Muscle of arm (tissue), 14 donors: ENCODE measurements at places on chromosomes 2 and 18. TPM values are rescaled to one million over a fixed set of nuclear protein-coding genes. Genes with fewer than 3 reads are reported as not detected.

GPR39 gene
- polyA plus RNA-seq: 0.21 TPM

MATN3 gene
- polyA plus RNA-seq: 1.0 TPM

TBR1 gene
- 0.04 TPM for polyA plus RNA-seq

PUM2 gene
- polyA plus RNA-seq: not detected

KLHL41 gene
- polyA plus RNA-seq: 4,505 TPM

IL1R2 gene
- not detected for polyA plus RNA-seq

ACKR3 gene
- not detected for polyA plus RNA-seq

RAX gene
- polyA plus RNA-seq: not detected

TEX44 gene
- polyA plus RNA-seq: not detected

KIF1A gene
- 4.3 TPM for polyA plus RNA-seq

IL1F10 gene
- not detected for polyA plus RNA-seq

CYBRD1 gene
- polyA plus RNA-seq: 80.9 TPM

RNF181 gene
- 60.8 TPM for polyA plus RNA-seq

KCNE4 gene
- polyA plus RNA-seq: 3.1 TPM

LIMS3 gene
- polyA plus RNA-seq: 2.3 TPM

CD207 gene
- polyA plus RNA-seq: not detected

STARD6 gene
- polyA plus RNA-seq: not detected

DUSP2 gene
- polyA plus RNA-seq: 3.5 TPM

SLC66A3 gene
- 21.7 TPM for polyA plus RNA-seq

ABCG5 gene
- 0.09 TPM for polyA plus RNA-seq

CMPK2 gene
- polyA plus RNA-seq: 3.3 TPM

FNDC4 gene
- 6.2 TPM for polyA plus RNA-seq

ALK gene
- 0.42 TPM for polyA plus RNA-seq

MREG gene
- polyA plus RNA-seq: 2.1 TPM

GDF7 gene
- polyA plus RNA-seq: 0.64 TPM

NT5DC4 gene
- polyA plus RNA-seq: 1.5 TPM

PROKR1 gene
- polyA plus RNA-seq: 0.66 TPM

INHA gene
- 1.3 TPM for polyA plus RNA-seq

RESP18 gene
- polyA plus RNA-seq: not detected

LYPD6B gene
- polyA plus RNA-seq: 0.14 TPM

G6PC2 gene
- polyA plus RNA-seq: not detected

EGR4 gene
- not detected for polyA plus RNA-seq

TRAF3IP1 gene
- polyA plus RNA-seq: 16.1 TPM

TLX2 gene
- polyA plus RNA-seq: not detected

UGT1A10 gene
- polyA plus RNA-seq: not detected

ZNF396 gene
- 1.2 TPM for polyA plus RNA-seq

RAPGEF4 gene
- polyA plus RNA-seq: 16.7 TPM

ACMSD gene
- polyA plus RNA-seq: 0.82 TPM

ZNF521 gene
- 51.6 TPM for polyA plus RNA-seq

PAIP2B gene
- polyA plus RNA-seq: 7.2 TPM

DNAH6 gene
- polyA plus RNA-seq: 0.17 TPM

GFPT1 gene
- 35.5 TPM for polyA plus RNA-seq
